ENCODE measurements at places on chromosomes 3 and 15.
A peak's percentile ranks its signal among the peaks of the same experiment; 100 is the strongest.

GRCh38 chr15:39684233-39684632 lies 98.4 kb downstream of the FSIP1 start:
- DNase-seq, result no peak

DNA sequence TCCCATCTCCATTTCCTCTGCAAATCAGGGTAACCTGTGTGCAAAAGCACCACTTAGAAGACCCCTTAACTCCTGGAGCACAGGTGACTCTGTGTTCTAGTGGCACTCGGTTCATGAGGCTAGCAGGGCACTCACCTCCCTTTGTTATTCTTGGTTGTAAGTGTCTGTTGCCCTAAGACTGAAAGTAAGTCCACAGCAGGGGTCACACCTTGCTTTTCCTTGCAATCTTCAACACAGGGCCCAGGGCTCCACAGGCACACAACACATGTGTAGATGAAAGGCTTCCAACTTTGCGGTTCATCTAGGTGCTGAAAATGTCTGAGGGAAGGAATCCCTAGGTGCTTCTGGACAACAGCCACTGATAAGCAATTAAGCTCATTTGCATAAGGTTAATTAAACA lies 2.9 kb downstream of the RNU6-1 start:
- DNase-seq, result no peak

DNA sequence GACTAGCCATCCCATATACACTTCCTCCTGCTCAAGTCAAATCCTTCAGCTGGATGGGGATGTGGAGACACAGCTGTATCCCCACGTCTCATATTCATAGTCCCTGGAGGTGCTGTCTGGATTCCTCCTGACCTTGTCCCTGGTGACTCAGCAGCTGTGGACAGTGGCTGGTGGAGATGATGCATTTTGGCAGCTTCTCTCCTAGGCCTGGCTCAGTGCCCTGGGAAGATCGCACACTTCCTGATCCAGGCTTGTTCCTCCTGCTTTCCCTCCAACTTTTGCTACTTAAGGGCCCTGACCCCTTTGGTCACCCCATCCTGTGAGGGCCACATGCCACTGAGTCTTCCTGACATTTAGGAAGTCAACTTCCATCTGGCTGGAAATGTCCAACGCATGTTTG lies 44.4 kb downstream of the ADAMTSL3 start:
- DNase-seq, result no peak

DNA sequence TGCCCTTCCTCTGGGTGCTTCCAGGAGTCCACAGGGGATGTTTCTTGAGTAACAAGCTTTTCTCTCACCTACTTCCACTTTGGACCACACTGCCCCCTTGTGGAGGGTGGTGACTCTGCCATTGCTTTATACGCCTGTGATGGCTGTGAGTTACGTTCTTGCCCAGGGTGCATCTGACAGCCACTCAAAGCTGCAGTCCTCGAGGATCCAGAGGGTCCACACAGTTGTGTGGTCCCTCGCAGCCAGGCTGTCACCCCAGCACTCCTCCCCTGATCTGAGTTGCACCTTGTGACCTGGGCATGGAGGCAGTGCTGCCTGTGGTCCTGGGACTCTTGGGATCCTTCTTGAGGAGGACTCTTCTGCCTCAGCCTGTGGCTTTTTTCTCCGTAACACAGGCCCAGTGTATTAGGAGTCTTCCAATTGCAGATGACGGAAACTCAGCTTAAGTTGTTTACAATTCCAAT lies 23.4 kb downstream of the FOXL2 start:
- DNase-seq, result peak; percentile 81

GRCh38 chr3:62624185-62624584 lies 250.8 kb upstream of the FEZF2 start:
- no peak for DNase-seq

DNA sequence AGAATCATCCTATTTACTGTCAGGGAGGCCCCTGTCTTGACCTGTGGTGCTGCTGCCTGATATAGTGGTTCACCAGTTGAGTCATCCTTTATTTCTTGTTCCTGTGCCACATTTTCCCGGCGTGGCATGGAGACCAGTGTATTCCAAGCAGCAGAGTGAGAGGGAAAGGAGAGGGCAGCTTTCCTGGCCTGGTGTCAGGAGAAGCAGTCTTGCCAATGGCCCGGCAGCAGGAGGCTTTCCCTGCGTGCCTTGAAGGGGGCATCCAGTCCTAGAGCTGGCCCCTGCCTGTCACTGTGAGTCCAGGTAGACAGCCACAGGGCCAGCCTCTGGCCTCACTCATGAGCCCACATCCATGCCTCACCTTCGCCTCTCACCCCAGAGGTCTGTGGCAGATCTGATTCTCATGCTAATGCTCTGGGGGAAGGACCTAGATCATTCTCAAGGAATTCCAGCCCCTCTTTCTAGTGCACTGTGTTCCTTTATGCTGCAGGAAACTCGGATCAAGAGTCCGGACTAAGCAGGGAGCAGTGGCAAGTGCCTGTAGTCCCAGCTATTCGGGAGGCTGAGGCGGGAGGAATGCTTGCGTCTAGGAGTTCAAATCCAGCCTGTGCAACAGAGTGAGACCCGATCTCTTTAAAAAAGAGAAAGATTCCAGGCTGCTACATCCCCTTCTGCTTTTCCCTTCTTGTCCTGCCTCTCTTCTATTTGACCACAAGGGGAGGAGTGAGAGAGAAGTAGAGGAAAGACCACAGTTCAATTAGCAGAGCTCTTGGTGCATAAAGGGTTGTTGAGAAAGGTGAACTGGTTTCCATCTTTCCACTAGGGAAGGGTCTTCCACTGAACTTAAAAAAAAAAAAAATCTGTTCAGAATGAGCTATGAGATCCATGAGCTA lies 66.8 kb upstream of the HACD2 start:
- no peak for DNase-seq

DNA sequence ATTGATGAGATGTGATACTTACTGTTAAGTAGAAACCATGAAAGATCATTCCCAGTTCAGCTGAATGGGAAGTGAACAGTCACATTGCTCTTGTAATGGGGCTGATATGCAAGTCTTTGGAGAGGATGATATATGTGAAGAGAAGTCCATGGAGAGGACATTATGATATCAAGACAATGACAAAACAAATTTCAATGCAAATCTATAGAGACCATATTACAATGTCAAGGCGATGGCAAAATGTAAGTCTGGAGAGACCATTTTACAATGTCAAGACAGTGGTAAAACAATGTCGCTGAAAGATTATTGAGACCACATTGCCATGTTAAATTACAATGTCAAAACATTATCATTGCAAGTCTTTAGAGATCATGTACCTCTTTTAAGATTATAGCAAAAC lies 277.1 kb upstream of the MEIS2 start:
- no peak for DNase-seq
